ENCODE measurements at places on chromosomes 13 and 19.

DNA sequence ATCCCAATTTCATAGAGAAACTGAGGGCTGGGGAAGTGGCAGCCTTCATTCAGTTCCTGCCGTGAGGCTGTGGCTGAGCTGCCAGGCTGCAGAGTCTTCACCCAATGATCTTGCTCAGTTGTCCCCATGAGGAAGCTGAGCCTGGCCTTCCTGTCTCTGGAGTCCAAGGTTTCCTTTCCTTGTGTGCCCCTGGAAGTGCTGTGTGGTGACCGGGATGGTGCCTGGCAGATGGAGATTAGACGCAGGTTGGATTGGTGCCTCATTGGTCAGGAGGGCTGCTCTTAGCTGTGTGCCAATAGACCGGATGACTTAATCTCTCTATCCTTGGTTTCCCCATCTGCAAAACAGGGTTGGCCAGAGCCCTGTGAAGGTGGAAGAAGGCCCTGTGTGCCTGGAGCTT lies 24.6 kb downstream of the DNM2 start:
- no peak for DNase-seq

DNA sequence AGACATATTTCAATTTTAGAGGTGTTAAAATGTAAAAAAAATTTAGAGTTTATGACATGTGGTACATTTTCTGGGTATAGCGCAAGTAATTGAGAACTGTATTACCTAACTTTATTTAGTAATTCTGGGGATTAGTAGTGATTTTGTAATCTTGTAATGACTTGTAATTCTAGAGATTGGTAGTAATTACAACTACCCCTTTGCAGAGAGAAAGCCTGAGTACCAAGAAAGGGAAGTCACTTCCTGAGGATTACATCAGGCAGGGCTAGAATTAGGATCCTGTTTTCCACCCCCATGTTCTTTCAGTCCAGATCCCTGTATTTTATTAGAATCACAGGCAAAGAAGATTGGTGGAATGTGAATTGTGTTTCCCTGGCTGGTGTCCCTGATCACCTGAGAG lies 274.9 kb downstream of the KCNRG start:
- no peak for DNase-seq

DNA sequence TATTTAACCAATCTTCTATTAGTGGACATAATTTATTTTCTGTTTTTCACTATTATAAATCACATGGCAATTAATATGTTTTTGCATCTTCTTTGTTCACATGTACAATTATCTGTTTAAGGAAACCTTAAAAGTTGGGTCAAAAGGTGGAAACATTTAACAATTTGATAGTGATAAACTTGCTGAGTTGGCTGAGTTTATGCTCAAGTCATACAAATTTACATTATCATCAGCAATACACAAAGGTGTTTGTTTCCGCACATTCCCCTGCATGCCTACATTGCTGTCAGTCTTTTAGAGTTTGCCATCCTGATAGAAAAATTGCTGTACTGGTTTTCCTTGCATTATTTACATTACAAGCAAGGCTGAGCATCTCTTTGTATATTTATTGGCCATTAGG lies 139.5 kb downstream of the KCNRG start:
- DNase-seq = no peak

GRCh38 chr19:32611161-32611560 lies 30.2 kb downstream of the PDCD5 start:
- DNase-seq = no peak

DNA sequence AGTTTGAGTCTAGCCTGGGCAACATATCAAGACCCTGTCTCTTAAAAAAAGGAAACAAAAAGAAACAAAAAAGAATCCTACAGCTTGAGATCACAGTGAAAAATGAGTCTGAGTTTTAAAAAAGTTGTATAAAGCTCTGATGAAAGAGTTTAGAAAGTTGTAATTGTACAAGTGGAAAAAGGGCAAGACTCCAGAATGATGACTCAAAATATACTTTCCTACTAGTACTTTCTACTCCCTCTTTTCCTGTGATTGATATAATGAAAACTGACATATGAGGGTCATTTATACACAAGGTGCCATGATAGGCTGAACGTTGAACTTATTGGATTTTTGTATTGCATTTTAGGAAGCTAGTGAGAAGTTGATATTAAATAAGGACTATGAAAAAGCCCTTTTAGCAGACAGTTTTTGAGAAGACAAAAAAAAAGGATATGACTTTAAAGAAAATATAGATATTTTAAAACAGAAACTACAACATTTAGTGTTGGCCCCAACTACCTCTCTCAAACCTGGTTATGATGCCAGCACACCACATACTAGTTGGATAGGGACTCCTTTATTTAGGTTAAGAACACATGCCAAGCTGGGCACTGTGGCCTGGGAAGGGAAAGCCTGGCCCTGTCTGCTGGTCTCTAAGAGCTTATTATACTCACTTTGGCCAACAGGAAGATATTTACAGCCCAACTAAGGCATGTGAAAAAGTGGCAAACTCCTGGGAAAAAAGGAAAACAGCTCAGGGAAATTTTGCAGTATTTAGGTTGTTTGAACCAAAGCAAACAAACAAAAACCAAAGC lies 116.6 kb downstream of the KL start:
- DNase-seq = no peak

DNA sequence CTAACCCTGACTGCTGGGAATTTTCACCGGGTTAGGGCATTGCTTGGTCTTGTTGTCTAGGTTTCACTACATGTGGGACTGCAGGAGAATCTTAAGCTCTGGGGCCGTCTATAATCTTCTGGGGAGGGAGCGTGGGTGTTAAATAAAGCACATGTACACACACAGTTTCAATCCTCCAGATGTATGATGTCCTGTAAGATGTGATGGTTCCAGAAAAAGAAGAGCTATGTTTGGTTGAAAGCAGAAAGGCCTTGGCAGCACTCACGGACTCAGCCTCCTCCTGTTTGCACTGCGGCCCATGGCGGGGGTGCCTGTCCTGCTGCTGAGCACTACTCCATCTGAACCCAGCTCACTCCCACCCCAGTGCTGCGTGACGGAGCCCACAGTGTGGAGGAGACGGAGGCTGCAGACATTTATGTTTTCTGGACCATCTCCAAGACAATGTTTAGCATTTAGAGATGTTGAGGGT lies 343.5 kb downstream of the TEX29 start:
- DNase-seq = no peak

DNA sequence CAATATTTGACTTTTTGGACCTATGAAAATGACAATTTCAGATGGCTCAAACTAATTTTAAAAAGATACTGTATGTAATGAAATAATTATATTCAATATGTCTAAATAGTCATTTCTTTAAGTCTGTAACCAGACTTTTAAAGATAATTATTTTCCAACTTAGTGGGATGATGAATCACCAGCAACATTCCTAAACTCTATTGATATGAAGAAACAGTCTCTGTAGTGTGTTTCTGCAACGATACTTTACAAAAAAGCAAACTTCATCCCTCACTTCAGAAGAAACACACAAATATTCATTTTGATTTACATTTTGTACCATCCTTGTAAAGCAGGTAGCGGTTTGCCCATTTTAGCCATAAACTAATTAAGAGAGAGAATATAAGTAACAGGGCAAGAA lies 417.4 kb downstream of the EFNB2 start:
- DNase-seq = no peak

GRCh38 chr19:18422530-18423191 lies 3.5 kb downstream of the SSBP4 start:
- no peak for DNase-seq

- no peak for DNase-seq
These were observed 247.8 kb upstream of the ZNF507 start for GRCh38 chr19:32097620-32098019.

GRCh38 chr13:63381078-63381859 lies 1965.6 kb upstream of the PCDH20 start:
- DNase-seq = no peak

GRCh38 chr19:38869160-38869835 lies 8.8 kb downstream of the RINL start:
- no peak for DNase-seq

GRCh38 chr13:76499891-76500290 lies 386.3 kb downstream of the KCTD12 start:
- peak; percentile 7 for DNase-seq

- no peak for DNase-seq
These were observed 1.0 kb downstream of the CDC16 start for GRCh38 chr13:114235697-114236096.

DNA sequence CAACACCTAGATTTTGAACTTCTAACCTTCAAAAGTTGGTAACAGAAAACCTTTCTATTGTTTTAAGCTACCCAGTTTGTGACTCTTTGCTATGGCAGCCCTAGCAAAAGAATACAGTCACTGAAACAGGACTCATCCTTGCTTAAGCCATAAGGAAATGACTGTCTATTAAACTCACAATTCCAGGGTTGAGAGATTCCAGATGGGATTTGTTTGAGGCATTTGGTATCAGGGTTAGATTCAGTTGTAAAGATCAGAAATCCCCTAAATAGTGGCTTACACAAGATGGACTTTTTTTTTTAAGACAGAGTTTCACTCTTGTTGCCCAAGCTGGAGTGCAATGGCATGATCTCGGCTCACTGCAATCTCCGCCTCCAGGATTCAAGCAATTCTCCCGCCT lies 41.1 kb upstream of the RGCC start:
- no peak for DNase-seq

DNA sequence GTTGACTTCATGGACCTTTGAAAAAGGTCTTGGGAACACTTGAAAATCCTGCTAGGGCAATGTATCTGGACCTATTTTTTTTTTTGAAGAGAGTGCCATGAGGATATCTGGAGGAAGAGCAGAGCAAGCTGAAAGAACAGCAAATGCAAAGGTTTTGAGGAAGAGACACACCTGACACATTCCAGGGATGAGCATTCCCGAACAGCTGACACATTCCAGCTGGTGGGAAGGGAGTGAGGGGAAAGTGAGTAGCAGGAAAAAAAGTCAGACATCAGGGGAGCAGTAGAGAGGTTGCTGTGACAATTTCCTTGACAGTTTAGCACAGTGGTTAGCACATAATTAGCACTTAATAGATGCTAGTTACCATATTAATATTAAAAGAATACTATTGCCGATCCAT lies 14.7 kb downstream of the DGKH start:
- no peak for DNase-seq

- DNase-seq = no peak
These were observed 194.0 kb upstream of the NBEA start for GRCh38 chr13:34748073-34748472.

DNA sequence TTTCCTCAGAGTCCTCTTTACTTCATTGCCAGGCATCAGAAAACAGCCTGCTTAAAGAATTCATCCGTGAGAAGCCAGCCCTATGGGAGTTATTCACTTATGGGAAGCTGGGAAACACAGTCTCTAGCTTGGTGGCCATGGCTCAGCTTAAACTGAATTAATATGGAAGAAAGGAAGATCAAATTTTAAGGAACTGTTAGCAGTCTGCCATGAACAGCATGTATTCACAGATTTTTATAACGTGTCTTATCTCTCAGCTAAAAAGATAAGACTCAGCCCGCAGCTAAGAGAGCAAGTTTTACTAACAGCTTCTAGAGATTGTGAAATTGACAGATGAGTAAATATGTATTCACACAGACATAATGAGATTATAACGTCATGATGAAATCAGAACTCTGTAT lies 253.7 kb upstream of the RXFP2 start:
- no peak for DNase-seq

- DNase-seq = no peak
These were observed 59.0 kb downstream of the KLF2 start for GRCh38 chr19:16383584-16384161.

GRCh38 chr13:98787996-98788395 lies 35.5 kb upstream of the SLC15A1 start:
- no peak for DNase-seq

- peak; percentile 66 for DNase-seq
These were observed 4.2 kb downstream of the LIPE start for GRCh38 chr19:42422901-42423461.

- DNase-seq = no peak
These were observed 1358.5 kb upstream of the PCDH9 start for GRCh38 chr13:68588623-68589022.

DNA sequence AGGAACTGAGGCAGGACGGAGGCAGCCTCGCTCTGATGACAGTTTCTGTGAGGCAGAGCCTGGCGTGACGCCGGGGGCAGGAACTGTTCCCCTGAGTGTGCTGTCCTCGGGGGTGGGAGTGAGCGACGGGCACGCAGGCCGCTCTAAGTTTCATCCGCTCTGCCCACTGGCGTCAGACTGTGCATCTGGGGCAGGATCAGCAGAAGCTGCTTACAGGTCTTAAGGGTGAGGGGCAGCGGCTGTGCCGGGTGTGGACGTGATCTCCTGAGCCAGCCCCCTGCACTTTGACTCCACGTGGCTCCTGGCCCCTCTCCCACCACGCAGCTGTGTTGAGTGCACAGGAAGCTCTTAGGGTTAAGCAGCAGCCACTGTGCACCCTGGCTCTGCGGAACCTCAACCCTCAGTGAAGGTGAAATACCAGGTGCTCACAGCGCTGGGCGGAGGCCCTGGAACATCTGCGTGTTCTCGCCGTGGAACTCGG lies 1.5 kb downstream of the GRK1 start:
- no peak for DNase-seq

DNA sequence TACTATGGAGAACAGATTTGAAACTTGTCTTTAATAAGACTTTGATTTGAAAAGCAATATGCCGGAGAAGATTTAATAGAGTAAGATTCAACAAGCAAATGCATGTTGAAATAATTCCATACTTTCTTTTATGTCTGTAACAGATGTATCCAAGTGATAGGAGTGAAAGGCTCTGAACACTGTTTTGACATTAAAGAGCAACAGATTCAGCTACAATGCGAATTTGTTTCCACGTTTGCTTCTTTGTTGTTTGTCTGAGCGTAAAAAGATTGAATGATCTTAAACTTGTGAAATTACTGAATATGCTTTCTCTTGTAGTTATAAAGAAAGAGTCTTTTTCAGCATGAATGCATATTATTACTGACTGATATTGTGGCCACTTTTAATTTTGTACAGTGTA lies 2612.9 kb downstream of the PCDH9 start:
- DNase-seq = no peak

GRCh38 chr19:50933640-50934039 lies 19.2 kb downstream of the KLK5 start:
- DNase-seq = no peak

DNA sequence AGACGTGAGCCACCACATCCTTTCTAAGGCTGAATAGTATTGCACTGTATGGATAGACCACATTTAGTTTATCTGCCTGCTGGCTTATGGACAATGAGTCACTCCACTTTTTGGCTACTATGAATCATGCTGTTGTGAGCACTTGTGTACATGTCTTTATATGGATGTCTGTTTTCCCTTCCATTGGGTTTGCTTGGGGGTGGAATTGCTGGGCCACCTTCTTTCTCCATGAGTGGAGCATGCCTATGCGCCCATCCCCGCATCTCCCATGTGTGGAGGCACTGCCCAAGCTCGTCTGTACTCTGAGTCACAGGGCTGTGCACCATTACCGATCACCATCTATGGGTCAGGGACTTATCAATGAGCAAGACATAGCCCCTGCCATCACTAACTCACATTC lies 127.2 kb upstream of the GJB6 start:
- no peak for DNase-seq

DNA sequence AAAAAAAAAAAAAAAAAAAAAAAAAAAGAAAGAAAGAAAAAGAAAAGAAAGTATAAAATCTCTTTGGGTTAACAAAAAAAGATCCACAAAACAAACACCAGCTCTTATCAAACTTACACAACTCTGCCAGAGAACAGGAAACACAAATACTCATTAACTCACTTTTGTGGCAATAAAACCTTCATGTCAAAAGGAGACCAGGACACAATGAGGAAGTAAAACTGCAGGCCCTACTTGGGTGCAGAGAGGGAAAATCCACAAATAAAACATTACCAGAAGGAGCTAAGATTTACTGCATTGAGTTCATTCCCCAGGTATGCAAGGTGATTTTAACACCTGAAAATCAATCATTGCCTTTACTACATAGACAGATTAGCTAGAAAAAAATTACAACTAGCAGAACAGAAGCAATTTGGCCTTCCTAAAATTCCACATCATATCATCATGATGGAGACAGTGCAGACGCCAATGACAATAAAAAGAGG lies 9.6 kb upstream of the CEACAM5 start:
- no peak for DNase-seq
